ENCODE measurements at places on chromosomes 5 and 9.

DNA sequence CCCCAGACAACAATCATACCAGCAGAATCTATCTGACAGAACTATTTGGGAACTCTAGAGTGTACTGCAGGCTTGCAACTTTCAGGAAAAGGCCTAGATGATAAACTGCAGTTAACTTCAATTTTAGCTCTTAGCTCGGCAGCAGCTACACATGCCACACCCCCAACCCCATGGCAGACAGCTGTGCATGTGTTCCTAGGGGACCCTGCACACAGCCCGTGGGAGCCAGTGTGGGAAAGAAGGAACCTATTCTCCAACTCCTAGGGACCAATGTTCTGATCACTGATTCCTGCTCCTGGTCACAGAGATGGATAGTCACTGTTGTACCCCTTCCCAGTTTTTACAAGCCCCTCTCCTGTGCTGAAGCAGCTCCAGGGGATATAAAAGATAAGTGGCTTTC, 179.6 kb downstream of the DRD1 start:
- DNase-seq: no peak

- DNase-seq: no peak
Observed at GRCh38 chr5:34483442-34484033, 172.6 kb upstream of the RAI14 start.

GRCh38 chr5:122130152-122130551, 806 bp downstream of the ZNF474 start:
- no peak for DNase-seq

DNA sequence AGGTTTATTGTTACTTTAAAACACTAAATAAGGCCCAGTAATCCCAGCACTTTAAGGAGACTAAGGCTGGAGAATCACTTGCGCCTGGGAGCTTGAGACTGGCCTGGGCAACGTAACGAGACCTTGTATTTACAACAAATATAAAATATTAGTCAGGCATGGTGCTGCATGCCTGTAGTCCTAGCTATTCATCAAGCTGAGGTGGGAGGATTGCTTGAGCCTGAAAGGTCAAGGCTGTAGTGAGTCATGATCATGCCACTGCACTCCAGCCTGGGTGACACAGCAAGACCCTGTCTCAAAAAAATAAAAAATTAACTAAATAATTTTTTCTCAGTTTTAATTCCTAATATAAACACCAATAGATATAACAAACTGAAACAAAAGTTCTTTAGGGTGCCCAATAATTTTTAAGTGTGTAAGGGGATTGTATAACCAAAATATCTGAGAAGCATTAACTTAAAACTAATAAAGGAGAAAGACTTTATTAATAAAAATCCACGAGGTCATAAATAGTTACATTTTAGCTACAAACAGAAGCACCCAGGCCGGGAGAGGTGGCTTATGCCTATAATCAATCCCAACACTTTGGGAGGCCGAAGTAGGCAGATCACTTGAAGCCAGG, 32.7 kb downstream of the FAM13B start:
- no peak for DNase-seq
